Activated CD4-positive, alpha-beta T cell treated with anti-CD3 and anti-CD28 coated beads for 4 hours (primary cell): ENCODE measurements at places on chromosomes 6 and 20.

DNA sequence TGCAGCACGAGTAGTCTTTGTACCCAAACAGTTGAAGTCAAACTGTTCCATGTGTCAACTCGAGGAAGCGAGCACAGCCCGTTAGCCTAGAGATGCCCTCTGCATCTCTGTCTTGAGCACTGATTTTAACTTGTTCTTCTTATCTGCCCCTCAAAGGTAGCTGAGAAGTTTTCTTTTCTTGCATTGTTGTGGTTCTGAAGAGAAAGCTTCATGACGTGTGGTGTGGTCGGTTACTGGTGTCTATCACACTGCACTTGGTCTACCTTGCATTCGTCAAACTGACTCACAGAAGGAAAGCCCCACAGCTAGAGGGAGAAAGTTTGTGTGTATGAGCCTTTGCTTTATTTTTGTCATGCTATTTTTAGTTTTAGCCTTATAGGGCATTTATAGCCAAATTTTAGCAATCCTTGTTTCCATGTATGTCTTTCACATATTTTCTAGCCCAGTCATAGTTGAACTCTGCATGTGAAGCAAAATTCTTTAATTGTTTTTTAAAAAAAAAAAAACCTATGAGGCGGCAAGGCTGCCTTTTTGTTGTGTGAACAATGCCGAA, 115.1 kb downstream of the JAG1 start:
- no peak for DNase-seq

DNA sequence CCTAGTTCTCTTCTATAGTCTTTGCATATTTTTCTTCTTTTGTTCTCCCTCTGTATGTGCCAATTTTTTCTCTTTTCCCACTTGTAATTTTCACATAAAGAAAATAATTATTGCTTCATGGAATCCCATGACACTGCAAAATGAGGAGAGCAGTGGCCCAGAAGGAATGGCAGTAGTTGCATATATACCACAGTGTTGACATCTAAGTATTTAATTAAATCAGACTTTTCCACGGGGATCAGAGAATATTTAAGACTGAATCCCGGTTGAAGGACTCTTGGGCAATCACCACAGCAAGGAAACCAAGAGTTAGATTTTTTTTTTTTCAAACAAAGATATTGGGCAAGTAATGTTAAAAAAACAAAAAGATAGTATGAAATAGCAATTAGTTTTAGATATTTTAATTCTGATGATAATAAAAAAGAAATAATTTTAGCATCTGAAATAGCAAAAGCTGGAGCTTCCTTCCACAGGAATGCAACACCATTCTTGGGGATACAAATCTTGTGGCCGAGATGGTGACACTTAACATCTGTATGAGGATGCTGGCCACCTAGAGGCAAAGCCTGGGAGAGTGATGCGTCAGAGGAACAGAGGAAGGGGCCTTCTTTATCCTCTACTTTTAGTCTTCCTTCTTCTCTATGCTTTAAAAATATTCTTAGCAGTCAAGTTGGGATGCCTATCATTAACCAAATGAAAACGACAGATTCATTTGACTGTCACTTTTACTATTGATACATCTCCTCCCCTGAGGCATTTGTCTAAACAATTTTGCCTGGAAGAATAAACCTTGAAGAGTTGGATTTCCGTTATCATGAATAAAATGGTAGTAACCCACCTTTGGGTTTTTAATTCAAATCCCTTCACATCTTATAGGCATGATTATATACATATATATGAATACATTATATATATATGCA, 356.2 kb downstream of the GJA1 start:
- no peak for DNase-seq

DNA sequence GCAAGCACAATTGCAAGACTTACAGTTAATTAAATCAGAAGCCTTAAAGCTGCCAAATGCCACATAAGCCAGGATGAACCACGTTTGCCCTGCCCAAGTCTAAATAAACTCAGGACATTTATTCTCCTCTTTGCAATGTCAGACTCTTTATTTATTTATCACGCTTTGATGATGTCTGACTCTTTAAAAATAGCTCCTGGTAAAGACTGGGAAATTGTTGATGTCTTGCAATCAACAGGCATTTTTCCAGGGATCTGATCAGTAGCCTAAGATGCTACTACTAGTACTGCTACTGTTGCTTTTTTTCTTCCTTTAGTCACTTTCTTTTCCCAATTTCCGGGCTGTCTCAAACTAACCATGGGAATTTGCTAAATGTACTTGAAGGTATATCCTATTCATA, 365.8 kb upstream of the MARCKS start:
- DNase-seq: no peak

GRCh38 chr20:37389844-37390275, 43.9 kb downstream of the SRC start:
- DNase-seq: no peak

DNA sequence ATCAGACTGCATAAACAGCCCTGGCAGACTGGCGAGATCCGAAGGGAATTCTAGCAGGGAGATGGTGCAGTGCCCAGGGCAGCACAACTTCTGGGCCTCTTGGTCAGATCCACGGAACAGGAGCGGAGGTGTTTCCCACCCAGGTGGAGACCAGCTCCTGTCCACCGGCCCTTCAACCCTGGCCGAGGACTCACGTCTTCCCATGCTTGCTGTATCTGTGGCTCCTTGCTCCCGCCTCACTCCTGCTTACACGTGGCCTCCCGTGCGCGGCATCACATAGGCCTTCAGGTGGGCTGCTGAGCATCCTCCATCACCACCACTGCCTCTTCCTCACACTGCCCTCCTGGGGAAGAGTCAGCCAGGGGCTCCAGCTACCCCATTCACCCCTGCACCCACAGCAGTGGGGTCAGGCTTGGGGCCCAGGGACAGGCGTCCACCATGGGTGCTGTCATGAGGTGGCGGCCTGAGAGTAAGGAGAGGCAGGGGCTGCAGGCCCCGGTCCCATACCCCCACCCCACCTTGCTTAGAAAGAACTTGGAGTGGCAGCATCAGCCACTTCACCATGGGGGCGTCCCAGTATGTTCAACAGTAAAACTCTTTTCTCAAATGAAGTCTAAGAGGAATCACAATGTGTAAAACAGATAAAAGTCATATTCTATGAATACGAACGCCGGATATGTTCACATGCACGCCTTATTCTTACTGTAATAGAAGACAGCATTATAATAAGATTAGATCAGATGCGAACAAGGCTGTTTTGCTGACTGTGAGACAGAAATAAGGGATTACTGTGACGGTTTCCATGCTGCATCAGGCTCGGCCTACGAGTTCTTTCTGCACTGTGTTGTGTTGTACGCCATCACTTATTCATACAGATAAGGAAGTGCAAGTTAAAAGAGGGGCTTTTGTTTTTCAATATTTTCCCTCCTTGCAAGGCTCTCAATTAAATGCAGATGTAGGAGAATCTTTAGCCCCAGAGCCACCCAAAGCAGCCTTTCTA, 165.4 kb downstream of the GRM4 start:
- no peak for DNase-seq
